ENCODE measurements at places on chromosomes 3 and 15. TPM values are rescaled to one million over a fixed set of nuclear protein-coding genes. Genes with fewer than 3 reads are reported as not detected.

The ZDHHC23 gene
- 0.77 TPM for total RNA-seq

The TRIM71 gene
- under 0.01 TPM for total RNA-seq

The GMNC gene
- total RNA-seq, result under 0.01 TPM

The ROBO1 gene
- total RNA-seq, result 104 TPM

The PLA2G4E gene
- not detected for total RNA-seq

DNA sequence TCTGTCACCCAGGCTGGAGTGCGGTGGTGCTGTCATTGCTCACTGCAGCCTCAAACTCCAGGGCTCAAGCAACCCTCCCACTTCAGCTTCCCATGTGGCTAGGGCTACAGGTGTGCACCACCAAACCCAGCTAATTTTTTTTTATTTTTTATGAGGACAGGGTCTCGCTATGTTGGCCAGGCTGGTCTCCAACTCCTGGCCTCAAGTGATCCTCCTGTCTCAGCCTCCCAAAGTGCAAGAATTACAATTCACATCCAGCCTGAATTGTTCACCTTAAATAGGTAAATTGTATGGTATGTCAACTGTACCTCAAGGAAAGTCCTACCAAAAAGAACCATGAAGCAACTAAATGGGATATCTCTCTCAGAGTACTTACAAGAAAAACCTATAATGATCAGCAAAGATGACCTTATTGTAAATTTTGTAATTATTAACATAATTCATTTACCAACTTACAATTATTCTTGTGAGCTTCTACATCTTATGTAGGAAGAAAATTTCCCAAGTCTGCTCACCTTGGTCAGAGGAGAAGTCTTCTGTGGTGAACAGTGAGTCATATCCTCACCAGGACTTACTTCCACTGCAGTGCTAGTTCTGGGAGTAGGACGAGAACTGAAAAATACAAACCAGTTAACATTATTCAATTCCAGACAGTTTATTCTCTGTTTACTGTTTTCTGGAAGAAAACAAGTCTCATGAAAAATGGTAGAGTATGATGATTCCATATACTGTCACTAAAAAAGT lies 54.4 kb downstream of the ULK4 start:
- no peak for DNase-seq

DNA sequence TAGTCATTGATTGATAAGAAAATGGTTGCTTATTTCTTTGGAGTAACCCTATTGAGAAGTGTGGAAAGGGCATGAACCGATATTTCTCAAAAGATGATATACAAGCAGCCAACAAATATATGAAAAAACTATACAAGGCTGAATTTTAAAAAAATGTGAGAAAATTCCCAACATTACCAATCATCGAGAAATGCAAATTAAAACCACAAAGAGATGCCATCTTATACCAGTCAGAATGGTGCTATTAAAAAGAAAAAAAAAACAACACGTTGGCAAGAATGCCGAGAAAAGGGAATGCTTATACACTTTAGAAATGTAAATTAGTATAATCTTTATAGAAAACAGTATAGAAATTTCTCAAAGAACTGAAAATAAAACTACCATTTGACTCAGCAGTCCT lies 77.7 kb upstream of the ROBO1 start:
- no peak for DNase-seq

DNA sequence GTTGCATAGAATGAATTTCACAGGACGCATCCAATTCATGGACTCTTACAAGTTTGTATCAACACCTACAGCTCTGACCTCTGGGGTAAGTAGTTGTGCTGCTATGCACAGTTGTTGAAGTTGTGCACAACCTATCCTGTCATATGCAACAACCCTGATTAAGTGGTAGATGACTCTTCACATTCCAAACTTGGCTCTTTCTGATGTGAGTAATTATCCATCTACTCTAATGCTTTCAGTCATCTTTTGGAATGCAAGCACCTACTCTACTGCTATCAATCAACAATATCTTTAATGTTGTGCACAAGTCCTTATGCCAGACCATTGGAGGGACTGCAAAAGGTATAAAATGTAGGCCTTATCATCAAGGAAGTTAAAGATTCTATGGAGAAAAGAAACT lies 921.4 kb downstream of the MCTP2 start:
- peak; percentile 63 for DNase-seq

GRCh38 chr3:37582086-37582485 lies 279.6 kb upstream of the CTDSPL start:
- DNase-seq, result no peak

DNA sequence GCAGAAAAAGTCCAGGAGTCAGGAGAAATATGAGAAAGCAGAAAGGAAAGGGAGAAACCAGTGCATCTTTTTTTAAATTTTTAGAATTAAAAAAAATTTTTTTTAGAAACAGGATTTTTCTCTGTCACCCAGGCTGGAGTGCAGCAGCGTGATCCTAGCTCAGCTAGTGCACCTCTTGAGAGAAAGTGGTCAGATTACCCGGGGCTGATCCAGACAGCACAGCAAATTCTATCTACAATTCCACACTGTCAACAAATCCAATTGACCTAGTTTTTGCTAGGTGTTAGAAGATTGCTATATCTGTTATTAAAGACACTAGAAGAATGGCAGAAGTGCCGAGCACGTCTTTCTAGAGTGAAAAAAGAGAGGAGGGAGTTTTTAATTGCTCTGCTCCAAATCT lies 117.3 kb downstream of the RFTN1 start:
- DNase-seq, result no peak

- no peak for DNase-seq
These were observed 73.9 kb downstream of the NR1D2 start for GRCh38 chr3:24018784-24019570.

DNA sequence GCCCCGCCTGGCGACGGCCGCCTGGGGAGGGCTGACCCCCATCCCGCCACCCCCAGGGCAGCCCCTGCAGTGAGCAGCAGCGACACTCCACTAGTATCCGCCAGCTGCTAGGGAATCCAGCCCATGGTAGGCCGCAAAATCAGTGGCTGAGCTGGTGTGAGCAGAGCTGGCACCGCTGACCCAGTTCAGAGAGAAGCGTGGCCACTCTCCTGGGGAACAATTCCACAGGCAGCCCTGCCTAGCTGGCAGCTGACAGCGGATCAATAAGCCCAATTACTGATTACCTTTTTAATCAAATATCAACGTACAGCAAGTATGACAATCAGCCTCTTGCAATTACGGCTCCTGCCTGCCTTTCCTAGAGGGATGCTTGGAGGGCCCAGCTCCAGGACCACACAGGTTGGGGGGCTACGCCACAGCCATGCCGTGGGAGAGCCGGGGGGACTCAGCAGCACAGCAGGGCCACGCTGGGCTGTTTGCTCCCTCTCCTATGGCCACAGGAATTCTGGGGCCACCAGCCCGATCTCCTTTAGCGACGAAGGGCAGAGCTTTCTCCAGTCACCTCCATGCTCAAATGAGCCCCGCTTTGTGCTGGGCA lies 13.9 kb downstream of the DNAJB8 start:
- no peak for DNase-seq

GRCh38 chr3:27746838-27747237 lies 24.7 kb upstream of the EOMES start:
- DNase-seq, result no peak

DNA sequence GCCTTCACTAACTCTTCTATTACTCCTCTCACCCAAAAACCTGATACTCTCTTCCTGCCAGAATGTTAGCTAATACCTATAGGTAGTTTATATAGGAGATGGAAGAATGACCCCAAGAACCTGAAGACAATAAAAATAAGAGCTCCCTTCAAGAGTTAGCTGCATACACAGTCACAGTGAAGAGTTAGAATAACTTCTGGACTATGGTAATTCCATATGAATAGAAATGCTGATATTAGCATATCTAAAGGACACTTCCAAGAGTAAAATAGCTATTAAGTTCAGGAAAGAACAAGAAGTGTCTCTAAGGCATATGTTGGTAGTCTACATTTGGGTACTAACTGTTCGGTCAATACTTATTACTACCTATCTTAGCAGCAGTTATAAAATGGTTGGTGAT lies 134.2 kb downstream of the VGLL3 start:
- no peak for DNase-seq
